ENCODE measurements at places on chromosomes 3 and 15. TPM values are rescaled to one million over a fixed set of nuclear protein-coding genes. Genes with fewer than 3 reads are reported as not detected.

The ZNF621 gene
- total RNA-seq: 24.6 TPM

The SAMMSON gene
- 0.75 TPM for total RNA-seq

The CYP1A2 gene
- total RNA-seq: 9.9 TPM

The TMCO5A gene
- total RNA-seq: not detected

The PPP4R2 gene
- 68.3 TPM for total RNA-seq

The CHRM5 gene
- not detected for total RNA-seq

The CYP8B1 gene
- not detected for total RNA-seq

DNA sequence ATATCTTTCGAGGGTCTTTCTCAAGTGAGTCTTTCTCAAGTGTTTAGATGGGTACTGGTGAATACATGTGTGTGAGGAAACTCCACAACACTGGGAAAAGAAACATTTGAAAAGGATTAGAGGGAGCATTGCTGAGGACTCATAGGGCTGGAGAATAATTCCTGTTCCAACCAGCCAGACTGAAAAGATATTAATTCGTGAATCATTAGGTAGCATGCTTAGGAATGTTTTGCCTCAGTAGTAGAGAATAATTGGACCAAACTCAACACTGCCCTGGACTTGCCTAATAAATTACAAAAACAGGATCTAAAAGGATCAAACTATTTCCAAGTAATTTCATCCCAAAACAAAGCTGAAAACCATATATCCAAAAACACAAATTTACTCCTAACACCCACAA is 17.3 kb downstream of the PP2D1 start:
- no peak for DNase-seq

DNA sequence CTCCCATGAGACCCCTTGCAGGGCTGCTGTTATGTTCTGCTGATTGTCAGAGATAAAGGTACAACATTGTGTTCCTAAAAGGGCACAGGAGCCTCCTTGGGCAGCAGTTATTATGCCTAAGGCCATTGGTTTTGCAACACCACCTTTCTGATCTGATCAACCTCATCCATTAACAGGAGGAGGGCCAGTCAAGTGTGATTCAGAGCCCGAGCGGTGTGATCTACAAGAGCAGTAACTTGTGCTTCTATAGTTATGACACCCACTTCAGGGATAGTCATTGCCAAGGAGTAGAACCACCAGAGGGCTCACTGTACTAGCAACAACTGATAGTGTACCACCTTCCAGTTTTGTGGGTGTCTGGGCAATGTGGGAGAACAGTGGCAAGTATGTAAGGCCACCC is 1457.9 kb upstream of the CADM2 start:
- no peak for DNase-seq

DNA sequence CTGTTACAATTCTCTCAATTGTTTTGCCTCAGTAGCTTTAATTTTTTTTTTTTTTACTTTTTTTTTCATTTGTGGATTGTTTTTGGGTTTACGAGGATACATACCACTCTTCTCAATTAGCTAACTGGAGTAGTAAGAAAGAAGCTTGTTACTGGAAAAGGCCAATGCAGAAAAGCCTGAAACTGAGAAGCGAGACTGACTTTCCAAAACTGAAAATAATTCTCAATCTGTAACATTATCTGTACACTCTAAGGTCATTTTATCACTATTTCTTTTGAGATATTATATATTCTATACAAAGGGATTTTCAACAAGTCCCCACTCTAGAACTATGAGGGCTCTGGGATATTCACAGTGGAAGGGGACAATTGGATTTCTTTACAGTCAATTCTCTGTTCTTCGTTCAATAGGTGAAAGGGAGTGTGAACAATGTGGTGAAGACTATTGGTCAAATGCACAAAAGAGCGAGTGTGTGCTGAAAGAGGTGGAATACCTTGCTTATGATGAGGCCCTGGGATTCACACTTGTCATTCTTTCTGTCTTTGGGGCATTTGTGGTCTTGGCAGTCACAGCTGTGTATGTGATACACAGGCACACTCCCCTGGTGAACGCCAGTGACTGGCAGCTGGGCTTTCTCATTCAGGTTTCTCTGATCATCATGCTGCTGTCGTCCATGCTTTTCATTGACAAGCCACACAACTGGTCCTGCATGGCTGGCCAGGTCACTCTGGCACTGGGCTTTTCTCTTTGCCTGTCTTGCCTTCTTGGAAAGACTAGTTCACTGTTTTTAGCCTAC is 83.9 kb upstream of the KCNAB1 start:
- DNase-seq: no peak

- no peak for DNase-seq
Measured at GRCh38 chr3:104005815-104006214, 1360.9 kb upstream of the ALCAM start.

GRCh38 chr3:168162172-168162571 is 66.4 kb upstream of the GOLIM4 start:
- no peak for DNase-seq

- DNase-seq: no peak
Measured at GRCh38 chr3:196049653-196050052, 32.2 kb downstream of the TFRC start.

DNA sequence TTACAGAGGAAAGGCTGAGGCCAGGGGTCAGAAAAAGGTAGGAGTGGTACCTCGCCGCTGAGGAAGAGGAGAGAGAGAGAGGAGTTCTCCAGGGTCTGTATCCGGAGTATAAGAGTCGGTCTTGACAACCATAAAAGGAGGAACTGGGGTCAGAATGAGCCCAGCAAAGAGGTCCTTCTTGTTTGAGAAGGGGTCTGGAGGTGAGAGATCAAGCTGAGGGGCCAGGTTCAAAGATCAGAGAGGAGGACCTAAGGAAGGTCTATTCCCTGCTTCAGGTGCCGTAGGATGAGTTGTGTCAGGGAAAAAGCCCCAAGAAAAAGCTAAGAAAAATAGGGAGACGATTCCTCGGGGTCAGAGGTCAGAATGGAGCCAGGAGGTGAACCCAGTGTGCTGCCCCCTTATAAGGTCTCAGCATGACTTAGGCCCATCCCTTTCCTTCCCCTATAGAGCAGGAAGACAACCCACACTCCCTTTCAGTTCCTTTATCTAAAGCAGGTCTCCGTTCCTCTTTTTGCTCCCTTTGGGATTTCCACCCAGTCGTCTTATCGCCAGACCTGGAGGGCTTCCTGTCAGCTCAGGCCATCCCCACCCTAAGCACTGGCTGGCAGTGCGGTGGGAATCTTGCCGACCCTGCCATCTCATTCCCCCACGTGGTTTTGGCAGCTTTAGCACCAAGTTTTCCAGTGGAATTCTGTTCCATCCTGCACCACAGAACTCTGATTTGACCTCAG is 651 bp downstream of the MTMR14 start:
- DNase-seq: no peak

DNA sequence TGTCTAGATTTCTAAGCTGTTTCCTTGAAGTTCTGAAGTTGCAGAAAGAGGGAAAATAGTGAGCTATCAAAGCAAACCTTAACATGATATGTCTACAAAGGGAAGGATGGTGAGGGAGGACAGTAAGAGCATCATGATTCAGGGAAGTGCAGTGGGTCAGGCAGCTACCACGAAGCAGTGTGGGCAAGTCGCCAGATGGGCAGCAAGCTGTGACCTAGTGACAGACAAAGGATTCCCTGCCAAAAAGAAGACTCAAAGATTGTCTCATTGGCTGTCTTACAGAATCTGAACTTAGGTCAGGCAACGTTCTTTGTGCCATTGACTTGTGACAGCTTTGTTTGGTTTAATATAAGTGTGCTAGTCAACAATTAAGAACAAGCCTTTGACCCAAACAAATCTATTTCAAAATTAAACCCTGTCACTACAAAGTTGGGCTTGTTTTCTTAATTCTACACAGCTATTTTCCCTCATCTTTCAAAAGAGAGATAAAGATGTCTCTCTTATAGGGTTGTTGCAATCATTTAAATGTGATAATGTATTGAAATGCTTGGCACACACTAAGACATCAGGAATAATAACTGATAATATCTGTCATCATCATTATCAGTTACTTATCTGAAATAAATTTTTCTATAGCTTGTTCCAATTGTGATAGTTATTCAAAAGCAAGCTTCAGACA is 153.3 kb downstream of the ECT2 start:
- DNase-seq: peak; percentile 21

DNA sequence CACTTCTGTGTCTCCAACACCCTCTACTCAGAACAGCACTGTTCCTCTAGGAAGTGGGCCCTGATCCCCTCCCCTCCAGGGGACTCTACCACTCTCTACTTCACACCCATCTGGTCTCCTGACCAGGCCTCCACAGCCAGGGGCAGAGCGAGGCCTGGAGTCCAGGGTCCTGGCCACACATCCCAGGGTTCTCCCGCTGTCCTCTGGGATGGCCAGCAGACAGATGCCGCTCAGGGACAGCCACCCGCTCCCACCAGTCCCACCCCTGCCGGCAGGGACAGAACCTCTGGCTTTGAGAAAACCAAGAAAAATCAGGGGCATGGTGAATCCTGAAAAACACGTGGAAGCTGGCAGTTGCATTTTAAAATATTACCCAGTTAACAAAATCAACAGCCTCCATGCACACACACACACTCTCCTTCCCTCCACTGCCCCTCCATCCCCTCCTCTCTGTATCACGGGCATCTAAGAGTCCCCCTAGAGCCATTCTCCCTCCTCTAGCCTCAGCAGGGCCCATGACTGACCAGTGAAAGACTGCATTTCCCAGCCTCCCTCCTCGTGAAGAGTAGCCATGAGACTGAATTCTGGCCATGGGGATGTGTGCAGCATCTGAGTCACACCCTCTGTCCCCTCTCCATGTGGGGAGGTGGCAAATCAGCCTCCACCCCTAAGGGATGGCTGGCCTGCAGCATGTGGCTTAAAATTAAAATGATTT is 32.1 kb upstream of the IQSEC1 start:
- DNase-seq: no peak

DNA sequence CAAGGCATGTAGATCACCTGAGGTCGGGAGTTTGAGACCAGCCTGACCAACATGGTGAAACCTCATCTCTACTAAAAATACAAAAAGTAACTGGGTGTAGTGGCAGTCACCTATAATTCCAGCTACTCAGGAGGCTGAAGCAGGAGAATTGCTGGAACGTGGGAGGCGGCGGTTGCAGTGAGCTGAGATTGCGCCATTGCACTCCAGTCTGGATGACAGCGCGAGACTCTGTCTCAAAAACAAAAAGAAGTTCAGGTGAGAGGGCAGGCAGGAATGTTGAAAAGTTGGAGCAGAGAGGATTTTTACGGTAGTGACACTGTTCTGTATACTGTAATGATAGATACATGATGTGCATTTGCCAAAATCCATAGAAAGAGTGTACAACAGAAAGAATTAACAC is 31.7 kb downstream of the GXYLT2 start:
- DNase-seq: no peak

DNA sequence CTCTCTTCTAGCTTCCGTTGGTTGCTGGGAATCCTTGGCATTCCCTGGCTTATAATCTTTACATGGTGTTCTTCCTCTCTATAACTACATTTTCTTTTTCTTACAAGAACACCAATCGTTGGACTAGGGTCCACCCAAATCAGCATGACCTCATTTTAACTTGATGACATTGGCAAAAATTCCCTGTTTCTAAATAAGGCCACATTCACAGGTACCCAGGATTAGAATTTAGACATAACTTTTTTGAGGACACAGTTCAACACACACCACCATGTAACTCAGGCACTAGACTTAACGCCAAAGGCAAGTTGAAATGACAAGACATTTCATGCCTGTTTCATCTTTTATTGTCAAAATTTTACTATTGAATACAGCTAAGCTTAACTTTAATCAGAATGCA is 93.0 kb downstream of the NECTIN3 start:
- no peak for DNase-seq

- no peak for DNase-seq
Measured at GRCh38 chr3:165874663-165875489, 37.7 kb upstream of the BCHE start.

DNA sequence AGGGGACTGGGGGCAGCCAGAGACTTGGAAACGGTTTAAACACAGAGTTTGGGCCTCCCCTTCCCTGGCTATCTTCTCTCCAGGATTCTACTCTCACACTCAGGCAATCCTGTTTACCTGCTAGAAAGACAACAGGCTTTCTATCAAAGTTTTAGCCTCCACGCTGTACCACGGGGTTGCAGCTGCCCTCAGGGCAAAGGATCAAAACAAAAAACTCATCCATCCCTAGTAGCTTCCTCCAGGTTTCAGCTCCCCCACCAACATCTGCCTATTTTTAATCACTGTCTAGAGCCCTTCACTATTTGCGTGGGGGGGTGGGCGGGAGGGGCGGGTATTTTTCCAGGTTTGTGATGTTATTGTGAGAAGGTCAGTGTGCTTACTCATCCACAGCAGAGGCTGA is 286.8 kb upstream of the TRIM42 start:
- no peak for DNase-seq

DNA sequence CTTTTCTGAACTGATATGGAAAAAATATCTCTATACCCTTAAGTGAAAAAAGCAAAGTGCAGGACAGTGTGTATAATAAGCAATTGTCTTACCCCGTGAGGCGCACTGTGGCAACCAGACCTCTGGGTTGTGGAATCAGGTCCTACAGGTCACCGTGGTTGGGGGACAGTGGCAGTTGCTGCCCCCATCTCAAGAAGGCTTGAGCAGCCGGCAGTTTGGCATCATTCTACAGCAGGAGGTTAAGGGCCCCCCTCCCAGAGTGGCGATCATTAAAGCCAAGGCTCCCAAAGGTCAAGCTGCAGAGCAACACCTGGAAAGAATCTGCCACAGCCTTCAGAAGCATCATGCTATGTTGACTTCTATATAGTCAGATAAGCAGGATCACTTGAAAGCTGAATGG is 56.1 kb upstream of the HERC1 start:
- DNase-seq: no peak

- DNase-seq: peak; percentile 23
Measured at GRCh38 chr3:138461246-138461645, 26.8 kb downstream of the ESYT3 start.

DNA sequence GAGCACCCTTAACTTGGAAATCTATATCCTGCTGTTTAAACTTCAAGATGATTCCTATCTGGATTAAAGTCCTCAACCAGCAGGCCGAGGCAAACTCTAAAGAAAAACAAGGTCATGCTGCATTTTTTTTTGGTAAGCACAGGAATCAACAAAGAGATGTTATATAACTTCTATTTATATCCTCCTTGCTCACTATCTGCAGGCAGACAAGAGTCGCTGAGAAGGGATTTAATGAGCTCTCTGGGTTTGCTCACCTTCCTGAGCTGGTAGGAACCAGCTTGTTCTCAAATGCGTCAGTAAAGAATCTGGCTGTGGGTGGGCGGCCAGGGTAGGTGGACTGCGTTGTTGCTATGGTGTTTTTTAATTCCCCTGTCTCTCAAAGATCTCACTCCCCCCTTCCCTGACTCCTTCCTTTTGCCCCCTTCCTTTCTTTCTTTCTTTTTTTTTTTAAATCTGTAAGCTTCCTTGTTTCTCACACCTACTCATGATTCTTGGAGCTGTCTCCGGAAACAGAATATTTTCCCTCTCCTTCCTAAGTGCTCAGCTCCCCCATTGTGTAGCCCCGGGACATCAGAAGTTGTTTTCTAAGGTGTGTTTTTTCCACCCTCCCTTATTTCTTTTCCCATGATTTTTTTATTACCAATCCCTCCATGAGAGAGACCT is 228.8 kb upstream of the BHLHE40 start:
- peak; percentile 61 for DNase-seq

- DNase-seq: no peak
Measured at GRCh38 chr15:49439678-49440395, 16.8 kb downstream of the FGF7 start.
